ENCODE measurements at places on chromosomes 2 and 18. TPM values are rescaled to one million over a fixed set of nuclear protein-coding genes. Genes with fewer than 3 reads are reported as not detected.

Gene TMEM178A
- 0.14 TPM for total RNA-seq

Gene TPGS2
- total RNA-seq: 89.0 TPM

Gene GPR155
- total RNA-seq: 0.29 TPM

Gene FEZ2
- total RNA-seq: 63.7 TPM

Gene ANKRD62
- not detected for total RNA-seq

Gene E2F6
- 29.0 TPM for total RNA-seq

Gene MYO5B
- total RNA-seq: 12.7 TPM

Gene ARHGEF33
- total RNA-seq: 0.11 TPM

Gene AQP4
- not detected for total RNA-seq

Gene ZNF521
- total RNA-seq: not detected

Gene ZEB2
- 4.6 TPM for total RNA-seq

Gene EPHA4
- 0.56 TPM for total RNA-seq

Gene AQP12B
- not detected for total RNA-seq

Gene SERPINB4
- 0.17 TPM for total RNA-seq

Gene FOXI3
- total RNA-seq: not detected

Gene KCMF1
- 92.3 TPM for total RNA-seq

Gene LGALSL
- total RNA-seq: 11.2 TPM

Gene TEKT4
- not detected for total RNA-seq

Gene CNOT11
- total RNA-seq: 41.9 TPM

Gene POTEJ
- total RNA-seq: not detected

Gene PRADC1
- 23.7 TPM for total RNA-seq

Gene PGAP1
- total RNA-seq: 2.3 TPM

Gene SP9
- total RNA-seq: 2.4 TPM

Gene CERKL
- 0.19 TPM for total RNA-seq

Gene EFR3B
- 16.8 TPM for total RNA-seq

Gene CCDC121
- total RNA-seq: 3.1 TPM

Gene YES1
- 19.3 TPM for total RNA-seq

Gene RGPD4
- total RNA-seq: 0.07 TPM

Gene SIX2
- total RNA-seq: 0.35 TPM

Gene PDCD1
- total RNA-seq: not detected

Gene SRD5A2
- not detected for total RNA-seq

Gene PPM1B
- total RNA-seq: 30.4 TPM

Measured in A549 treated with CpdA at 1 μM for 4 hours (cell line).